ENCODE measurements at places on chromosomes 2 and 18.

DNA sequence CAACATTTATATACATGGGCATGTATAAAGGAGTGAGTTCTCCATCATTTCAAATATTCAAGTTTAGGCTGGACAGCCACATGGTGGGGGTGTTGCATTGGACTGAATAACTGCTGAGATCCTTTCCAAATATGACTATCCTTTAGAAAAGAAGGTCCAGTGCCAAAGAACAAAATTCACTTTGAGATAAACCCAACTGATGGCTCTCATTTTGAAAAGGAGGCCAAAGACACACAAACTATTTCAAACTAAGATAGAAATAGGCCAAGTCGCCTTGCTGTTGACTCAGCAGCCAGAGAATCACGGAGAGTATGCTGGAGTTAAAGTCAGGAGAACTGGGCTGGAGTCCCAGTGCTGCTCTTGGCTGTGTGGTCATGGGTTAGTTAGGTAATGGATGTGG lies 204.5 kb upstream of the LRATD1 start:
- no peak for DNase-seq

GRCh38 chr2:66569321-66569851 lies 134.5 kb downstream of the MEIS1 start:
- no peak for DNase-seq

- DNase-seq: no peak
These were observed 25.1 kb downstream of the STEAP3 start for GRCh38 chr2:119248751-119249150.

- DNase-seq: no peak
These were observed 138.0 kb upstream of the DNMT3A start for GRCh38 chr2:25479761-25480160.

DNA sequence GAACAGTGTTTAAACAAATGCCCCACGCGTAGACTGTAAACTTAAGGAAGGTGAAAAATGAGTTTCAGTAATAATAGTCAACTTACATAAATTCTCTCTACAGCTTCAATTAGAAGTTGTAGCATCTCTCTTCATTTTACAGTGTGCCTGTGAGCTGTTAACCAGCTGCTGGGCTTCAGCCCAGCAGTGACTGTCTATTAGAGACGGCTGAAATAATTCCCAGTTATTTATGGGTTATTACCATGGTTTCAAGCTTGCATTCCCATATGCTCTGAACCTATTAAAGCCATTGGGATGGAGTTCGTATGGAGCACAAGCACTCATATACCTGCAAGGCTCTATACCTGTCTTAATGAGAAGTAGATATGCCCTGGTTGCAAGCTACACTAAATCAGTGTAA lies 501.1 kb downstream of the CNTNAP5 start:
- DNase-seq: no peak

DNA sequence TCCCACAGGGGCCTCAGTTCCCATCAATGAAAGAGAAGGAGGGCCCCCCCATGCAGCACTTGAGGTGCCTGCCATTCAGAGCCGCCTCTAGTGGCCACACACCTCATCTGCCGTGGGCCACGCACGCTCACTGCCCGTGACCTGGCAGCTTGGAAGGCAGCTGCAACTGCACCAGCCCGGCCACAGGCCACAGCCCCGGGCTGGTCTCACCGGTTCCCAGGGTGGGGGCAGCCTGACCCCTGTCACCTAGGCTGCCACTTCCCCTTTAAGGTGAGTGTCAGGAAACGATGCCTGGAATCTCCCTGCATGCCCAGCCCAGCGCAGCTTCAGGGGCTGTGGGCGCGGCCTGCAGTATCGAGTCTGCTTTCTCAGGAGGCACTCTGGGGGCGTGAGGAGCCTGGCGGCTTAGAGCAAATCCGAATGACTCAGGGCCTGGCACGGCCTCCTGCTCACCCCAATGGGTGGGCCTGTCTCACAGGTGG lies 2.6 kb downstream of the MAB21L4 start:
- DNase-seq: no peak

GRCh38 chr2:189602233-189602632 lies 21.6 kb upstream of the SLC40A1 start:
- no peak for DNase-seq

DNA sequence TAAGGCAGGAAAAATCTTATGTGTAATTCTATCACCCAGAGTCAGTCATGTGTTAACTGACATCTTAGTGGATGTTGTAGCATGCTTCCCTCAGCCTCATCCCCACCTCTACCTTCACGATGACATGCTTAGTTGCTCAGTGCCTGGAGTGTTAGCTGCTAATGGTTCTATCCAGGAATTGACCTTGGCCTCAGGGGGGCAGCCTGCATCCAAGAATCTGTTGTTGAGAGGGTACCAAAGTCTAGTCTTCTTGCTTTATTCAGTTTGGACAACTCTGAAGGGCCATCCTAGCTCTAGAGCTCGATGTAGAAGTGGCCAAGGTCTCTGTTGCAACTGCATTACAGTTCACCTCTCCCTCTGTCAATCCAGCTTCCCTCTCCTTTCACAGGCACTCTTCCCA lies 61.2 kb downstream of the ACYP2 start:
- DNase-seq: no peak

DNA sequence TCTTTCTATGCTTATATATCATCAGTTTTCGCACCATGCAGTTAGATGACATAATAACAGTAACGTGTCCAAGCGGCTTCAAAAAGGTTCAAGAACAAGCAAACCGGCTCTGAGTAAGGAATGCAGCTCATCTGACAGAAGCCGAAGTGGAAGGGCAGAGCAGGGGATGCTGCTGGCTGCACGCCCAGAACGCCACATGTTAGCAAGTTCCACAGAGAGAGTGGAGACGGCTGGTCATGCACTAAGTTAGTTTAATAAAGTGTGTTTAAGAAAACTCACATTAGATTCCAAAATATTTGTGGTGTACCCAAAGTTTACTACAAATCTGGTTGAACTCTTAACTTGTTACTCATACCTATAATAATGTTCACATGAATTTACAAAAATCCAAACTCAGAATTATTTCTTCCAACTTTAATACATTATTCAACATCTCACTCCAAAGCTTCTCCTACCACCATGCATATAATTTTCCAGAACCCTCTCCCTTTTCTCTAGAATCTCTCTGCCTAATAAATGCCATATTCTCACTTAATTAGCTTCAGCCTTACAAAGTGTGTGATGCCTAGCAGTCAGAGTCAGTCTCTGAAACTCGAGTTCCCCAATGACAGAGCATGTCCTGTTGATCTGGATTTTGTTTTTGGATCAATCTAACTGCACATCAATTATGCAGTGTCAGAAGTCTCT lies 170.0 kb downstream of the DNAH7 start:
- DNase-seq: peak; percentile 37

DNA sequence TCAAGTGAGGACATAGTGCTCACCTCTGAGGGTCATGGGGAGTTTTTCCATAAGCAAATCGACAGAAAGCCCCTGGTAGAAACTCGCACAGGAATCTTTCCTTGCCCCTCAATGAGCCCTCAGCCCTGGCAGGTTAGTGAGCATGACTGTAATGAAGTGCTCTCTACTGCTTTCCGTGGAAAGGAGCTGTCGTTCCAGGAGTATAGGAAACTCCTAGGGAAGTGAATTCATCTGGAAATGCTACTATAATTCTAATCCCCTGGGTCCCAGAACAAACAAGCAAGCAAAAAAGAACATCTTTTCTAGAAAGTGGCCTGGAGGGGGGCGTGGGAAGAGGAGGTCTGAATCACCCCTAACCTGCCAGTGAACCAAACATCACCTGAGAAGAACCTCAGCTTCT lies 18.1 kb downstream of the BCL2L11 start:
- no peak for DNase-seq
